ENCODE measurements at places on chromosomes 3 and 15.

DNA sequence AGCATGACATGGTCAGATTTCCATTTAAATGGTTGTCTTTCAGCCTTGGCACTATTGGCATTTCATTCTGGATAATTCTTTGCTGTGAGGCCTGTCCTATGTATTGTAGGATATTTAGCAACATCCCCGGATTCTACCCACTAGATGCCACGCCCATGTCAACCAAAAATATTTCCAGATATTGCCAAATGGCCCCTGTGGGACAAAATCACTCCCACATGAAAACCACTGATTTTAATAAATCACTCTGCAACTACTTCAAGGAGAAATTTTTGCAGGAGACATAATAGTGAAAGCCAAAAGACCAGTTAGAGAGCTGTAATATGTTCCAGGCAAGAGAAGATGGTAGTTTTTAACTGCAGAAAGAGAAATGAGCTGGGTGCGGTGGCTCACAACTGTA, 55.9 kb upstream of the RARB start:
- no peak overlapping the region for H3K4me3 ChIP-seq
- H3K36me3 ChIP-seq: no peaks in the 10 kb centered on the region
- H3K27me3 ChIP-seq: no peaks in the 10 kb centered on the region
- peaks cover 2% of the 10 kb centered on the region for H3K4me1 ChIP-seq

DNA sequence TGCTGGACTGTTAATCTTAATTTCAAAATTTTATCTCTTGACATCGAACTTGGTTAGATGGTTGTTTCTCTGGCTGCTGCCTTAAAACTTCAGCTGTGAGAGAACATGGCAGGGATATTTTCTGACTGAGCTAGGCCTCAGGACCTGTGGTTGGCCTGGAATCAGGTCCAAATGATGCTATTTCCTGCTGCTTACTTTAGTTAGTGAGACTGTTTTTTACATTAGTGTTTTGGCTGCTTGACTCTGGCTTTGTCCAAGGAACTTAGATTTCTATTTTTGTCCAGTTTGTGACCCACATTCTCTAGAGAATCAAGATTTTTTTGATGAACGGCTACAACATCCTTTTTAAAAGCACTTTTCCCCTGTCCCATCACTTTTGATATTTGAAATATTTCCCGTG, 497.9 kb upstream of the SGO1 start:
- no peak for DNase-seq
- H3K4me3 ChIP-seq: no peak overlapping the region
- no peaks in the 10 kb centered on the region for H3K36me3 ChIP-seq
- H3K27me3 ChIP-seq: no peaks in the 10 kb centered on the region
- no peaks in the 10 kb centered on the region for H3K4me1 ChIP-seq

- no peaks in the 10 kb centered on the region for H3K27me3 ChIP-seq
- peak overlapping the region; percentile 58 for H3K27ac ChIP-seq
- H3K4me1 ChIP-seq: peaks cover 4% of the 10 kb centered on the region
- no peak overlapping the region for H3K4me3 ChIP-seq
- no peak for DNase-seq
Observed at GRCh38 chr3:179179979-179180759, 32.0 kb downstream of the PIK3CA start.

DNA sequence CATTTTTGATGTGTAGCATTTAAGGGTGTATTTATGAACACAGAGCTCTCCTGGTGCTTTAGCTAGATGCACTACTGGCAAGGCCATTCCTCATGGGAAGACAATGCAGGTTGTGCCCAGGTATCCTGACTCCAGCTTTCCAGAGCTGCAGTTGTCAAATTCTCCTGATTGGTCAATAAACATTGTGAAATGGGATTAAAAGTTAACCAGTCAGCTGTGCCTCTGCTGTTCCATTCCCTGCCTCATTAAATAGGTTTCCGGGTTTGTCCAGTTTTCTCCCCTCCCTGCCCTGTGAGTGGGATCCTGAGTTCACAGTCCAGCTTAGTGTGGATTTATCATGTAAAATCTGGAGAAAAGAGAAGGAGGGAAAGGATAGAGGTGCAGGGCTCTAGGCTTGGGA, 207.3 kb downstream of the SQOR start:
- H3K4me3 ChIP-seq: no peak overlapping the region
- no peak overlapping the region for H3K27ac ChIP-seq
- no peaks in the 10 kb centered on the region for H3K27me3 ChIP-seq
- no peaks in the 10 kb centered on the region for H3K4me1 ChIP-seq
- DNase-seq: no peak
- no peaks in the 10 kb centered on the region for H3K36me3 ChIP-seq

DNA sequence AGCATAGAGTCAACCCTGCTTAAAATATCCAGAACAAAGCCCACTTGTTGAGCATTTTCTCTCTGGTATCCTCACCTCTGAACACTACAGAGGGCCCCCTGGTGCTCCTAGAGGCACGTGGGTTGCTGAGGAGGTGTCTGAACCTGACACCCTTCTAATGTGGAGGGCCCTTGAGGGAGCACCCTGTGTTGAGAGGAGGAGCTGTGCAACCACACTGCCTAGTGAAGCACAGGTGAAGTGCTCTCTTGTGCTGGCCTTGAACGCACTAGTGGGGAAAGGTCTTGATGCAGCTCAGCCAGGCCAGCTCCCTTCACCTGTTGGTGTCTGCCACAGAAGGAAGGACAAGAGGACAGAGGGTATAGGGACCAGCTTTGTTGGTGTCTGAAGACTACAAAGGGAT, 51.9 kb downstream of the CCK start:
- H3K36me3 ChIP-seq: peaks cover 29% of the 10 kb centered on the region
- no peak overlapping the region for H3K4me3 ChIP-seq
- no peaks in the 10 kb centered on the region for H3K4me1 ChIP-seq
- no peak for DNase-seq
- peak overlapping the region; percentile 75 for H3K27ac ChIP-seq
- no peaks in the 10 kb centered on the region for H3K27me3 ChIP-seq

DNA sequence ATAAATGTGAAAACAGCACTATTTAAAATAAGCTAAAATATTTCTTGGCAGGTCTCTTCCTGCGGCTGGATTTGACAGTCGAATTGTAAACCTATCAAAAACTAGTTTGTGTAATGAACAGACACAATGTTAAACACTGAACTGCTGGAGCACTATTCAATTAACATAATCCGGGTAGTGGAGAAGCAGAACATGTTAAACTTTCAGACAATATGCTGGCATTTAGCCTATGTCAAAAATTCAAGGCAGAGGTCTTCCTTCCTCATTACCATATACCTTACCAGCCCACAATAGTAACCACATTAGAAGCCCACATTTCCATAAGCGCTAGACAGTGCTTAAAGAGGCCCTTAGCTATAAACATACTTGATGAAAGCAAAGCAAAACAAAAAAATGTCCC, 1042.9 kb downstream of the ROBO1 start:
- DNase-seq: no peak
- no peaks in the 10 kb centered on the region for H3K36me3 ChIP-seq
- no peak overlapping the region for H3K27ac ChIP-seq
- no peaks in the 10 kb centered on the region for H3K27me3 ChIP-seq
- H3K4me1 ChIP-seq: peaks cover 31% of the 10 kb centered on the region

Data from SK-N-SH (cell line).